ENCODE measurements at places on chromosomes 1 and 21. TPM values are rescaled to one million over a fixed set of nuclear protein-coding genes. Genes with fewer than 3 reads are reported as not detected.

The SYT11 gene
- 1.2 TPM for total RNA-seq

The PYHIN1 gene
- total RNA-seq, result 0.86 TPM

DNA sequence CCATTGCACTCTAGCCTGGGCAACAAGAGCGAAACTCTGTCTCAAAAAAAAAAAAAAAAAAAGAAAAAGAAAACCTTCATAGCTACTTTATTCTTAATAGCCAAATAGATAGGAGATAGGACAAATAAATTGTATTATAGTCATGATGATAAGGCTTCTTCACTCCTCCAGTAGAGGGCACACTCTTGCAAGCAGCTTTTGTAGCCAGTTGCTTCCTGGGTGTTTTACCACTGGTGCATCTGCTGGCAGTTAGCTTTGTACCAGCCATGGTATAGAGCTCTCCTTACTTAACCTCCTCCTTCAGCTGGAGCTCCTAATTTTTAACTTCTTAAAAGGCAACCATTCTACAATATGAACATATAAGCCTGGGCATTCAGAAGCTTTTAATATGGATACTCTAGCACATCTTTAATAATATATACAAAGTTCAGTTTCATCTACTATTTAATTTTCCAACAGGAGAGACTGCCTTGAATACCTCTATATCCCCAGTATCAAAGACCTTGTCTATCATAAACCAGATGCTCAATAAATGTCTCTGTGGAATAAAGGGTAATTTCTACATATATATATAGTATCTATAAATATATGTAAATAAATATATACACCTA is 35.8 kb downstream of the EVI5 start:
- peak; percentile 63 for DNase-seq

DNA sequence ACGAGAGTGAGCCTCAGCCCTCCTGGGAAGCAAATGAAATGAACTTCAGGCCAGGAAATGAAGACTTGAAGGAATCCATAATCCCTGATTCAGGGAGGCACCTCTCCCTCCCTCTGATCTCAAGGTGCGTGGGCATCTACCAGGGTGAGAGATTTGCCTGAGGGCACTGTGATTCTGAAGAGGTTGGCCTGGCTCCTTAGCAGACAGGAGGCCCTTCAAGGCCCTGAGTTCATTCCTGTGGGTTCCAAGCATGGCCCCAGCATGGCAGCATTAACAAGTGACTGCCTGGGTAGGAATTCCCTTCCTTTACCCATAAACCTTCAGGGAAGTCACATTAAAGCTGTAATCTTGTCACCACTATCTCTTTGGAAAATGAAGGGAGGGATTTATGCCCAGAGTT is 29.8 kb upstream of the IFNGR2 start:
- DNase-seq, result no peak

DNA sequence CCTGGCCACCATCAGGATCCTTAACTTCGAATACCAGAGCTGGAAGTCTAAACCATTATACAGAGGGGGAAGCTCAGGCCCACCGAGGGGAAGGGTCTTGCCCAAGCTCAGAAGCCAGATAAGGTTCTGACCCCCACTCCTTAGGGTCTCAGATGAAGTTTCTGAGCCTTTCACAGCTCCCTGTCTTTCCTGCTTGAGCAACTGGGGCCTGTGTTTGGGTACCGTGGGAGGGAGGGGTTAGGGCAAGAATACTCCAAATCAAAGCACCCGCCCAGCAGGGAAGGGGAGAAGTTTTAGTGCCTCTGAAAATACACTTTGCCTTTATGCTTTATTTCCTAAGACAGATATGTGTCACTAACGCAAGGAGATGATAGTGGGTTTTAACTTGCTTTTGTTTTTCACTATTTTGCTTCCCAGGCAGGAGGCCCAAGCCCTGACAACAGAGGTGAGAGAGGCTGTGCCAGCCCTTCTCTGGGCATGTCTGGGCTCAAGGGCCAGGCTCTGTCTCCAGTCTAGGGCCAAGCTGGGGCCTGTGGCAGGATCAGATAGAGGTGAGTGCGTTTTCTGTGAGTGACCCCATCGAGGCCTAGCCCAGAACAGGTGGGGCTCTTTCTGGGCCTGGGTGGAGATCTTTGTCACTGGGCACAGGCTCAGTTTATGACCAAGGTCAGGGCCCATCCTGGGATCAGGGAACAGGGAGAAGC is 20.5 kb upstream of the TENT5B start:
- DNase-seq, result no peak

All from colonic mucosa (tissue), 4 donors.